Right renal cortex interstitium (tissue), 3 donors: ENCODE measurements at places on chromosomes 5 and 9.

DNA sequence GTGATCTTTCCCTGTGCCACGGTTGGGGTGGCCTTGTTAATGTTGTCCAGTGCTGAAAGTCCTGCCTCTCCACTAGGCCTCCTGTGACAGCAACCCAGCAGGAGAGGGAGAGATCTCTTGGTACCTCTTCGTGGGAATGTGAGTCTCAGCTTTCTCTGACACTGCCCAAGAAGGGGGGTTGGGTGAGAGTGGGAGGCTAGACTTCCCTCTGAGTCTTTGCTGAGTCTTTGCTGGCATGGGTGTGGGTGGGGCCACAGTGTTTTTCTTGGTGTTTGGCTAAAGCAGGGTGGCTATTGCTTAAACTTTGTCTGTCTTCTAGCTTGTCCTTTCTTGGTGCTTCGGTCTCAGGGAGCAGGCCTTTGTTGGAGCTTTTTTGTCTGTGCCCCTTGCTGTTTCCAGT, 145.6 kb downstream of the GNA14 start:
- DNase-seq, result no peak

GRCh38 chr5:15463231-15463980, 36.6 kb upstream of the FBXL7 start:
- no peak for DNase-seq

GRCh38 chr5:26054594-26054993, 983.8 kb downstream of the CDH9 start:
- DNase-seq, result no peak

GRCh38 chr9:2227144-2227867, 212.2 kb downstream of the SMARCA2 start:
- no peak for DNase-seq

DNA sequence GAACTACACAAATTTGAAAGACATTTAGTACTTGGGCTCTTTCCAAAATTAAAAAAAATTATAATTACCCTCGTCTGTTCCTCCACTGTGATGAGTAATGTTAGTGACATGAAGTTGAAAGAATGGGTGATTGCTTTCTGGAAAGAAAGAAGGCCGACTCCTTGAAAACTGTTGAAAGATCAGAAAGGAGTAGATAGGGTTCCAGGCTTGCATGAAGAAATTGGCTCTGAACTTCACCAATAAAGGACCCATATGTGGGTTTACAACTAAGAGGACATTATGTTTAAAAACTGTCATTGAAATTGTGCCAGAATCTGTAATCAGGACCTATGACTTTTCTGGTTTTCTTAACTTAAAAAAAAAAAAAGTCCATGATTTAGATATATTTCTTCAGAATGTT, 20.7 kb upstream of the MOCS2 start:
- DNase-seq, result no peak

DNA sequence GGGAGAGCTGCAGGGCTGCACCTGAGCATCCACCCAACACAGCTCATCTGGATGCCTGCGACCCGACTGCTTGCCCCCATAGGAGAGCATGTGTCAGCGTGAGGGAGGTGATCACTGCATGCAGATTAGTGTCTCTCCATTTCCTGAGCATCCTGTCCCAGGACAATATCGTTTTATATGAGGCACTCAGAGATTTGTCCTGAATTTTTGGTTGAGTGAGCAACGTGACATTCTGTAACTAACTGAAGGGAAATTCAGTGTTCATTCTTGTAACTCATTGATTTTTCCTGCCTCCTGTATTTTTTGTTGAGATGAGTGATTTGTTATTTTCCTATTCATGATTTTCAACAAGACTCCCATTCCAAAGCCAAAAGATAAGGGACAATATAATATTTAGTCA, 20.7 kb upstream of the ANKRD34B start:
- no peak for DNase-seq

DNA sequence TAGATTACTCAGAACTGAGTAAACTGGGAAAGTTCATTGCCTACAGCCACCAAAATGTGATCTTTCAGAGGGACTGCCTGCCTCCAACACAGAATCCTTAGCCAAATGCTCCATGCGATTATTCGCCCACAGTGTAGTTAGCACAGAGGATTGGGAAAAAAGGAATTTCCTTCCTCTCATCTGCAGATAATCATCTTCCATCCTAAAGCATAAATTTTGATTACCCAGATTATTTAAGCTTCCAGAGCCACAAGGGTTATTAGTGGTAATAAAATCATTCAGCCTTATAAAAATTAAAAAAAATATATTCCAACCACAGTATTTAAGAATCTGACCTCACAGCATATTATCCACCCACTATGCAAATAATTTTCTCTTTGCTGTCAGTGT, 285.3 kb upstream of the GRAMD2B start:
- DNase-seq, result no peak

DNA sequence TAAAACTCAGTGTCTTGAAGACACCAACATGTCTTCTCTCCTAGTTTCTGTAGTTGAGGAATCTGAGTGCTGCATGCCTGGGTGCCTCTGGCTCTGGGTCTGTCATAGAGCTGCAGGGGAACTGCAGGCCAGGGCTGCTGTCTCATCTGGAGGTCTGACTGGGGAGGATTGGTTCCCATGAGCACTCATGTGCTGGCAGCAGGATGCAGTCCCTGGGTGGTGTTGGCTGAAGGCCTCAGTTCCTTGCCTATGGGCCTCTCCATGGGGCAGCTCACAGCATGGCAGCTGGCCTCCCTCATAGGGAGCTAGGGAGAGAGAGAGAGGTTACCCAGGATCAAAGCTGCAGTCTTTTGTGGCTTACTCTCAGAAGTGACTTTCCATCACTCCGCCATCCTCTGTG, 22.6 kb downstream of the UBE2QL1 start:
- no peak for DNase-seq

GRCh38 chr5:89043676-89044075, 160.7 kb upstream of the MEF2C start:
- no peak for DNase-seq

DNA sequence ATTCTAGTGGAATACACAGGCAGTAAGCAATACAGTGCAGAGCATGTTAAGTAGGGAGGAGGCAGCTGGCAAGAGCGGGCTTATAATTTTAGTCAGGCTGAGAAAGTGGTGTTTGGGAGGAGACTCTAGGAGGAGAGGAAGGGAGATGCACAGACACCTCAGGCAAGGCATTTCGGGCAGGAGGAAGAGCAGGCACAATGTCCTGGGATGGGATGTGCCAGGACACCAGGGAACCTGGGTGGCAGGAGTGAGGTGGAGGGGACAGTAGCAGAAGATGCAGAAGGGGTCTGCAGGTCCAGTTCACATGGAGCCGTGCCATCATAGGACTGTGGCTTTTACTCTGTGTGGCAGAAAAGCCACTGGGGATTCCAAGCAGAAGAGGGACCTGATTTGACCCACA, 143.7 kb upstream of the FSTL4 start:
- no peak for DNase-seq

- DNase-seq, result no peak
Observed at GRCh38 chr5:60503771-60504170, 196.2 kb downstream of the DEPDC1B start.
